Stromal cell of bone marrow (primary cell): ENCODE measurements at places on chromosomes 5 and 9.

DNA sequence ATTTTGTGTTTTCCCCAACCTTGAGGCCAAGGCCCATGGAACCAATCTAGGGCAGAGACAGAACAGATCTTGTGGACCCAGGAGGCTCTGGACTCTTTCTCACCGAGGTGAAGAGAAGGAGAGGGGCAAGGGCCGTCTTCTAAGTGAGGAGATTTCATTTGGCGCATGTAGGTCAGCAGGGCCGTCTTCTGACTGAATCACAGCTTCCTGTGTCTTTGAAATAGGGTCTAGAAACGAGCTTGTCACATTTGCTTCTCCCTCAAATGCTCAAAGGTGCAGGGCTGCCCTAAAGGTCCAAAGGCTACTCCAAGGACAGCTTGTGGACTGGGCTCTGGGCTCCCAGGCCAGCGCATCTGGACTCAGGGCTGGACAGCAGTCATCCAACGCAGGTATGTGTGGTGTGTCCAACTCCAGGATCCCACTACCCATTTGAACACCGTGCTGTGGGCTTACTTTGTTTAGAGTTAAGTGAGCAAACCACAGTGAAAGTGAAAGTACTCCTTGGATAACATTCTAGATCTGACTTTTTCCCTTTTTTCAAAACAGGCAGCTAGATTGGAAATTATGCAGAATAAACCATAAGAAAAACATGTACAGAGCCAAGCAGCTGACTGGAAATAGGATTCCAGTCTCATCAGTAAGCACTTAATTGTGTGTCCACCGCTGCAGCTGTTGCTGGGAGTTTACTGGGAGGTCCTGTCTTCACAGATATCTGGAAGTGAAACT lies 357.0 kb downstream of the GADD45G start:
- DNase-seq = peak; percentile 67

DNA sequence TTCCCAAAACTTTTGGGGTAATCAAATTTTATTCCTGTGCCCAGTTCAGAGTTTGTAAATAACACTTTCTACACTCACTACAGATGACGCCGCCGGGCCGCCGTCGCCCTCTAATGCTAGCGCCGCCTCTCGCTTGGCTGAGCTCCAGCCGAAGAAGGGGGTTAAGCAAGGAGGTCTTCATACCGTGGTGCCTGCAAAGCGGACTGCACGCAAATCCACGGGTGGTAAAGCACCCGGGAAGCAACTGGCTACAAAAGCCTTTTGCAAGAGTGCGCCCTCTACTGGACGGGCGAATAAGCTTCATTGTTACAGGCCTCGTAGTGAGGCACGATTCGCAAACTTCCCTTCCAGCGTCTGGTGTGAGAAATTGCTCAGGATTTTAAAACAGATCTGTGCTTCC lies 280.4 kb downstream of the MEF2C start:
- DNase-seq = no peak

DNA sequence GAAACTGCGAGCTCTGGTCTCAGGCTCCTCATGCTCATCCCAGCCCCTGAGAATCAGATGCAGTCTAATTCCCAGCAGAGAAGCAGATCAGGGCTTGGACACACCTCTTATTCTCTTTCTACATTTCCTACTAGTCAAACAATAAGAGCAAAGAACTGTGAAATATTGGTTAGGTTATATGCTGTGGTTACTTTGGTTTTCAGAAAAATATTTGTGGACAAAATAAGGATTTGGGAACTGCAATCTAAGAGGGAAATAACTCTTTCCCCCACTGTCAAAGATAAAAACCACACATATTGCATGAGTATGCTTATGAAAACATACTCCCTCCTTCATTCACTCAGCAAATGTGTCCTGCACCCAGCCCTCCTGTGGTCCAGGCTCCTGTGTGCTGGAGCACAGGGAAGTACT lies 164.5 kb upstream of the S1PR3 start:
- DNase-seq = peak; percentile 53

- no peak for DNase-seq
These were observed 130.1 kb downstream of the FBN2 start for GRCh38 chr5:128407944-128408343.

DNA sequence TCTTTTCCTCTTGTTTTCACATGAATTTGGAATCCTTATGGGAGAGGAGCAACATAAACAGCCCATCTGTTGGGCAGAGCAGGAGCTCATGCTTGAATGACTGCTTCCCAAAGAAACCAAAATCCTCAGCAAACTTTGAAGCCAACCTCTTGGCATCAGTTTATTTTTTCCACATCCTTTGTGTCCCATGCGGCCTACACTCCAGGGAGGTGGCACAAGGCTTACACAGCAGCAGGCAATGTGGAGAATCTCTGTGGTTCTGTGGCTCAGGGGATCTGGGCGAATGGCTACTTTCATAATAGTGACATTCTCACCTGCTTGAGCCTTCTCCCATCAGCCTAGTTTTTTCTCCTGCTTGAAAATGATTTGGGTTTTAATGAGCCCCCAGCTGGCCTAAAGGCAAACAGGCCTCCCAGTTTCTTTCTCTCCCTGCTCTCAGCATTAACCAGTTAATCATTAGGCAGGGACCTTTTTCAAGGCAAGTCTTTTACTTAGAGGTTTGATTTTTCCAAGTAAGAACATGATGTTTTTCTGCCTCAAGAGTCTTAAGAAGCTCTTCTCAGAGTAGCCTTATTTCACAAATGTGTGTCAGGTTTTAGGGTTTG lies 370.3 kb downstream of the ARHGEF28 start:
- no peak for DNase-seq
